SJSA1 (cell line): ENCODE measurements at places on chromosomes 16 and 17. TPM values are rescaled to one million over a fixed set of nuclear protein-coding genes. Genes with fewer than 3 reads are reported as not detected.

- DNase-seq = no peak
Observed at GRCh38 chr16:12425134-12425941, 378.3 kb downstream of the CPPED1 start.

GRCh38 chr16:73172241-73172972, 124.5 kb upstream of the ZFHX3 start:
- peak; percentile 61 for DNase-seq

DNA sequence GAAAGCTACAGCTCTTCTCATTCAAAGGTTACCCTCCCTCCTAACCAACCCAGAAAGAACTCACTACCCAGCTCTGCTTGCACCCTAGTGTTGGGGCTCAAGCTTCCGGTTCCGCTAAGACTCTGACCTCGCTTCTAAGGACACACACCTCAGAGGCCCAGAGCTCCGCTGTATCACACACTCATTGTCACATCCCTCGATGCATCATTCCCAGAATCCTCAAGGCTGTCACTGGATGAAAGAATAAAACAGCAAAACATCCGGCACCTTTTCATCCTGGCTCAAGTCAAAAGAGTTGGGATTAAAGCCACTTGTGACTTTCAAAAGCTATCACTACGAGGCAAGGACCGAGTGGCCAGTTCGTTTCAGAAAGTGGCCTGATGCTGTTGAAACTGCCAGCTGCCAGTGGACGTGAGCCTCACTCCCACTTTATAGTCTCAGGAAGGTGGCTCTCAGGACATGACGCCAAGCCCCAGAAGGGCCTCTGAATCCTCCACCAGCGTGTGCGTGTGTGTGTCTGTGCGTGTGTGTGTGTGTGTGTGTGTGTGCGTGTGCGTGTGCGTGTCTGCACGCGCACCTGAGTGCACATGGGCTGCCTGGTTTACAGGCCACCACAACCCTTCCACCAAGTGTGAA, 29.0 kb downstream of the ZFHX3 start:
- no peak for DNase-seq

GRCh38 chr16:28001184-28001583, 62.3 kb downstream of the GSG1L start:
- no peak for DNase-seq

GRCh38 chr17:43572368-43572980, 26.3 kb upstream of the ETV4 start:
- DNase-seq = no peak

DNAI2 gene
- total RNA-seq = not detected in 2 replicates

NOS2 gene
- not detected in 2 replicates for total RNA-seq

C17orf113 gene
- 0.18 and 1.2 TPM in 2 replicates for total RNA-seq

AGRP gene
- total RNA-seq = not detected in 2 replicates
